ENCODE measurements at places on chromosomes 16 and 17. TPM values are rescaled to one million over a fixed set of nuclear protein-coding genes. Genes with fewer than 3 reads are reported as not detected.

CDK5R1 gene
- 12.0 TPM for total RNA-seq

DNA sequence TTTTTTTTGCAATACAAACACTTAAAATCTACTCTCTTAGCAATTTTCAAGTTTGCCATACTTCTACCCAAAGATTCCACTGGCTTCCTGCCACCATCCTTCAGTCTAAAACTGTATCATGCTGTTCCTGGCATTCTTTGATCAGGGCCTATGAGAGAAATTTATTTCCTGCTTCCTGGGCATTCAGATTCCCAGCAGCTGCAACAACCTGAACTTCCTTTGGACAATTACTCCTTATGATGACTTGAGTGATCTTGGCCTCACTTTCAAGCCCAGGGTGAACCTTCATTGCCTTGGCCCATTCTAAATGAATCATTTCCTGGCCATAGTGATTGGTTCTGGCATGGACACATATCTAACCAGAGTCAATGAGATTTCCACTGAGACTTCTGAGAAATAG lies 18.0 kb upstream of the MON1B start:
- no peak for DNase-seq

DNA sequence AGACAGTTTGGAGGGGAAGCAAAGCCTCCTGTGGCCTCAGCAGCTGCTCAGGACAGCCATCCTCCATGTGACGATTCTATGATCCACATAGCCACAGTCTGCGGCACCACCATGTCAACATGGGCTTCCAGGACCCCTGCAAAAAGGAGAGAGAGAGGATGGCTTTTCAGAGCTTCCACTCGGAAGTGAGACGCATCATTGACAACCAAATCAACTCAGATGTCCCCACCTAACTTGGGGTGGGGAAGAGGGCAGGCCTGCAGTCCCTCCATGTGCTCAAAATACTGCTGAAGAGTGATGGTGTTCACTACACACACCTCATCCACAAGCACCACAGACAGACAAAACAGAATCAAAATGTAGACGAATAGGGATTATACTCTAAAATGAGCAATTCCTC lies 5.9 kb upstream of the METTL16 start:
- DNase-seq = no peak

DNA sequence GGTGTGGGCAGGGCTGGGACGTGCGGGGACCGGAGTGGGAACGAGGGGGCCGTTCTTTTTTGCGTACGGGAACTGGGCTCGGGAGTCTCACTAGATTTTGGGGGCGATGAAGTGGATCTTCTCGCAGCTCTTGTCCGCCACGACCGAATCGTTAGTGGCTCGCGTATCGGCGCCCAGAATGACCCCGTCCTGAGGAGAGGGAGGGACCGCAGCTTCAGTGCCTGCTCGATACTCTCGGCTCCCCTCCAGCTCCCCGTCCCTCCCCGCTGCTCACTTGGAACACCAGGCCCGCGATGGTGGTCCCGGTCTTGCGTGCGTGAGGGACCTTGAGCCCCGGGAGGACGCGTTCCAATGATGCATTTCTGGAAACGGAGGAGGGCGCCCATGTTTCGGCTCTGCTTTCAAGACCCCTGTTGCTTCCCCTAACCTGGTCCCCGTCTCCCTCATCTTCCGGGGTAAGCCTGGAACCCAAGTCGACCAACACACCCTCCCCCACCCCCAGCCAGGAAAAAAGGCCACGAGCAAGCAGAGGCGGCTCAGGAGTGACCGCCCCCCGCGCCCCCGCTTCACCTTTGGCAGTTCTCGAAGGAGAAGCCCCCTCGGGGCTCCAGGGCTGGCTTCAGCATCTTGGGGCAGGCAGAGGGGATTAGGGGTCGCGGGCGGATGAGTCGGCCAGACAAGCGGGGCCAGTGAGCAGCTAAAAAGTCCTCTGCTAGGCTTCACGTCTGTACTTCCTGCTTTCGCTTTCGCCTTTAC lies at the start of gene PSMB10:
Gene PSMB10, minus strand, starts transcription at position 727 of the 756 bp plus-strand sequence. Its CDS starts 101 bp downstream, at position 626.
- no peak for DNase-seq

DNA sequence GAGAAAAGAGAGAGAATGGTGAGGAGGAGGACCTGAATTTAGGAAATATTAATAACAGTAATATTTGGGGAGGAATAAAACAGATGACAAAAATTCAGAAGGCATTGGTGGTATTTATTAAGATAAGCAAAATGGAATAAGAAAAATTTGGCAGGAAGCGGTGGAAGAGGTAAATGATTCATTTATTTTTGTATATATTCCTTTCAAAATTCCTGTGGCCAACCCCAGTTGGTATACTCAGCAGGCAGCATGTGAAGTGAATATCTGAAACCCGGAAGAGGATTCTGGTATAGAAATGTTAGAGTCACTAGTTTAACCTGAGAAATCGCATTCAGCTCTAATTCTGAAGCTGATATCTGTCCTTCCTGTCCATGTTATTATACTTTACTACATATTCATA lies 792.0 kb downstream of the KCNJ2 start:
- DNase-seq = no peak

GRCh38 chr17:21374441-21375161 lies 1.6 kb upstream of the KCNJ12 start:
- no peak for DNase-seq

GRCh38 chr17:71980171-71980570 lies 140.6 kb upstream of the SOX9 start:
- DNase-seq = no peak

GRCh38 chr17:63480192-63480784 lies 3.4 kb downstream of the ACE start:
- no peak for DNase-seq

DNA sequence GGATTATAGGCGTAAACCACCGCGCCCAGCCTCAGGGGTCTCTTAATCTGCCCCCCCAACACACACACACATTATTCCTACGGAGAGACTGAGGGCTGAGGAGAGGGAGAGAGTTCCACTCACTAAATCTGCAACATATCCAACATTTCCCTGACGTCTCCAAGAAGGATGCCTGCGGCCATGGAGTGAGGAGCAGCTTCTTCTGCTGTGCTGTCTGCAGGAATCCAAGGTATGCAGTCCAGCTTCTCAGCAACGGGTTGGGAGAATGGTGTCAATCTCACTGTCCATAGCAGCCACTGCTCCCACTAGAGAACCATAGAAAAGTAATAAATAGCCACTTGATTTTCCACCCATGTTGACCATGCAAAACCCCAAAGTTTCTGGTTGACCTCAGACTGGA lies 5.1 kb upstream of the PLXDC1 start:
- no peak for DNase-seq
